ENCODE measurements at places on chromosomes 5 and 9.
A peak's percentile ranks its signal among the peaks of the same experiment; 100 is the strongest.

DNA sequence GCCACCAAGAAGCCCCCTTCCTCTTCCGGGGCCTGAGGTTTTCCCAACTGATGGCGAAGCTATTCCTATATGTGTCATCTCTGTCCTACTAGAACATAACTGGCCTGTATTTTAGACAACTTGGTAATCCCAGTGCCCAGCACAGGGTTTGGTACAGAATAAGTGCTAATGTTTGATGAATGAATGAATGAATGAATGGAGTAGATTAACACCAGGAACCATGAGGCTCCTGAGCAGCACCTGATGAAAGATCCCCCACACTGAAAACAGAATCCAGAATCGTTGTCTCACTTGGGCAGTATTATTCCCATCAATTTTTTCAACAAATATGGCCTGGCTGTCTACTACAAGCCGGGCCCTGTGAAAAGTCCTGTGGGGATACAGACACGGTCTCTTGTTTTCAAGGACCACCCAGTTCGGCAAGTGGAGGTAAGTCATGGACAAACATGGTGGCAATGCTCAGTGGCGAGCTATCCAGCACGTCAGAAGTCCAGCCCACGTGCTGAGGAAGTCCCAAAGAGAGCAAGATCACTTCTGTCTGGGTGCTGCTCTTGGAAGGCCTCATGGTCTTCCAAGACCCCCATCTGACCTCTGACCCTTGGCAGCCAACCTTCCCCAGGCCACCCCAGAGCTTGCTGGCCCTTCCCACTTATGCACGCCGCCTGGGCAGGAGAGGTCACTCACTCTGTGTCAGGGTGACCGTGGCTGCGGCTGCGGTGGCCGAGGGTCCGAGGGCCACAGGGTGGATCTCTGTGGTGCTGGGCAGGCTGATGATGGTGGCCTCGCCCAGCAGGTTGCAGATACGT lies 1.0 kb downstream of the NAIF1 start:
- DNase-seq = peak; percentile 75

DNA sequence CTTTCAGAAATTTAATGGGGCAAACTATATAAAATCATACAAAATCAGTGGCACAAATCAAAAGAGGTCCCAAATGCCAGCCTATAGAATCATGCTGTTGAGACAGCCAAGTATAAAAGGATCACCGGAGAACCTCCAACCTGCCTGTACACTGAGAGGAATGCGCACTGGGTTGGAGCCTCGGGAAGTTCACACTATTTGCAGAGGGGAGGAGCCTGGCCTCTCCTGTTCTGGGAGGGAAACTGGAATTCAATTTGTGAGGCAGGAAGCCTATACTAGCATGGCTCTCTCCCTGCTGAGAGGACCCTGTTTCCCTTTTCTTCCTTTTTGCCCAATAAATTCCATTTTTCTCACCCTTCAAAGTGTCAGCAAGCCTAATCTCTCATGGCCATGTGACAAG lies 406.0 kb downstream of the HINT1 start:
- no peak for DNase-seq

DNA sequence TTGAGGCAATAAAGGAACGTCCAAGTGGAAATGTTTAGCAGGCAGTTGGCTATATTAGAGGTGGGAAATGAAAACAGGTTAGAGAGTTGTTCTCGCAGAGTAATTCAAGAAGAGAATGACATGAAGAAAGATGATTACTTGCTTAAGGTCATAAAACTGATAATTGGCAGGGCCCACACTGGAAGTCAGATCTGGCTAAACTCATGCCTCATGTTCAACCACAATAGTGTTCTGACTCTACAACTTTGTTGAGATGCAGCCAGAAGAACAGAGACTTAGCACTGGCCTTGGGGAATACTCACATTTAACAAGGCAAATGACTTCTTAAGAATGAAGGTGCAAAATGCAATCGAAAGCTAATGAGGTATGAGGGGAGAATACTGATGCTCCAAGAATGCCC lies 27.2 kb upstream of the TNFSF8 start:
- no peak for DNase-seq

DNA sequence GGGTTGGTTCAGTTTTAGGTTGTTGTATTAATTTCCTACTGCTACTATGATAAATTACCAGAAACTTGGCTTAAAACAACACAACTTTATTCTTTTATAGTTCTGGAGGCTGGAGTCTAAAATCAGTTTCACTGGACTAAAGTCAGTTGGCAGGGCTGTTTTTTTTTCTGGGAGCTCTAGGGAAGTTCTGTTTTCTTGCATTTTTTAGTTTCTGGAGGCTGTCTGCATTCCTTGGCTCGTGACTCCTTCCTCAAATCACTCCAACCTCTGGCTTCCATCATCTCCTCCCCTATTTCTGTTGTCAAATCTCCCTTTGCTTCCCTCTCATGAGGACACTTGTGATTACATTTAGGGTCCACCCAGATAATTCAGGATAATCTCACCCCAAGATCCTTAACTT lies 51.3 kb upstream of the SUB1 start:
- DNase-seq = no peak

- DNase-seq = no peak
Measured at GRCh38 chr5:172549696-172550095, 91.4 kb upstream of the NEURL1B start.

GRCh38 chr9:117191504-117192261 lies 223.2 kb downstream of the ASTN2 start:
- no peak for DNase-seq

DNA sequence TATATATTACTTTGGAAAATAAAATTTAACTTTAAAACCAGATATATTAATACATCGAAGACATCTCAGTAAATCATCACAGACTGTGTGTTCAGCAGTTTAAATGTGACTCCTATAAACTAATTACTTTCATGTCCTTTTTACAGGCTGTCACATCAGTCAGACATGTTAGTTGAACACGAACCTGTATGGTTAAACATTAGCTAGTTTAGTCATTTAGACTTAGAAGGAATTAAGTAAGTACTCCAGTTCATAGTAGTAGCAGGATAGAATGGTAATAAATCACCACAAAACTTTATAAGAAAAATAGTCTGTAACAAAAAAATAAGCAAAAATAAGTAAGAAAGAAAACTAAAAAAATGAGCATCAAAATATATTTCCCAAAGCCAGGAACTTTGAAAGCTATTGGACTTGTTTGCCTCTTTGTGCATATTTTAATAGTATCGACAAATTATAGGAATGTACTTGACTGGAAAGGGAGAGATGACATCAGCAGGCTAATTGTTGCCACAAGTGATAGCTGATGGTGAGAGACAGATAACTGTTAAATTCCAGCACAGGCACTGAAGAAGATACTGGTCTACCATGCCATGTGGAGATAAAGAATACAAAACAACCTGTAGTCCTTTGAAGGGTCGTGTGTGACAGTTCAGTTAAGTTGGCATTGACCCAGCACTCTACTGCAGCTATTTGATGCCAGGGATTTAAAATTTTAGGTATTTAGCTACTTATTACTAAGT lies 83.9 kb downstream of the RIC1 start:
- DNase-seq = no peak

GRCh38 chr5:39019254-39019653 lies 54.9 kb downstream of the RICTOR start:
- no peak for DNase-seq

DNA sequence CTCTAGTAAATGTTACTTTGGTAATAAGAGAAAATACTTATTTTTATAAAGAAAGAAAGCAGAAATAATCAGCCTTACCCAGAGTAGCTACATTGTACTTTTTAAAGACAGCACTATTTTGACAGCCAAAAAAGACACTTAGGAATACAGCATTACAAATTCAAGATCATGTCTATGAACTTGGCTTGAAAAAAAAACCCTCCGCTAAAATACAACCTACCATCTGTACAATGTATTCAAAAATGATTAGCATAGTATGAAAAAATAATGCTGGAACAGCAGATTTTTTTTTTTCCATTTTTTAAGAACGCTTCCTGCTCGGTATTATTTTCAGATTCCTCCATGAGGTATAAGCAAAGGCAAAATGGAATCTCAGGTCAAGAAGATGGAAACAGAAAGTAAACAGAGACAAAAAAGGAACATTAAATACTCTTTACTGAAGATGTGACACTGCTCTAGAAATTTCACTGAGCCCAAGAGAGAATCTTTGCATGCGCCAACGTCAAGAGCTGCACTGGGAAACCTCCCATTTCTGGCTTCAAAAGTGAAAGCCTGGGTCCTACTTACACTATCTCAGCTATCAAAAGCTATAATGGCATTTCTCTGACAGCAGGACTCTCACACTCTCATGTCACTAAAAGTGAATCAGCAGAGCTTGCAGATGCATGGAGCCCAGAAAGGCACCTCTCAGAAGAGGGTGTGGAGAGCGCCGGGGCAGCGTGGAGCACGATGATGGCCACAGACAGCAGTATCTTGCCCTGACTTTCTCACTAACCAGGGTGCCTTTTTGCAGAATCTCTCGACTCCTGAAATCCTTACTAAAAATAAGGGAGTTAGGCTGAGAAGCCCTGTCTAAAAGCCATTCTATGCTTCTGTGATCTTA lies 167.4 kb downstream of the ELAVL2 start:
- DNase-seq = no peak

DNA sequence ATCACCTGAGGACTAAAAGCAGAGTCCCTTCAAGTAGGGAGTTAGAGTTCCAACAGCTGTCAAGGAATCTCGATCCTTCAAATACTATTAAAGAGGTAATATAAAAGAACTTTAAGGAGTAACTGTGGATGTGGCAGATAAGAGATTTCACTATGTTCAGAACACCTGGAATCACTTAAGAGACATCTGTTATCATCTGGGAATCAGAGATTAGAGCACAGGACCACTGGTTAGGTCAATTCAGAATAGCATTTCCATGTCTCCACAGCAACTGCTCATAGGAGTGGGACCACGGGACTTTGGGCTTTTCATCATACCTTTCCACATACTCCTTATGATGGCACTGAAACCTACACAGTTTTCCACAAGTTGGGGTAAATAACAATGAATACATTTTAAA lies 216.6 kb downstream of the DENND1A start:
- DNase-seq = no peak

- DNase-seq = no peak
Measured at GRCh38 chr5:148466236-148466580, 82.5 kb downstream of the FBXO38 start.

GRCh38 chr5:98206566-98206965 lies 566.9 kb upstream of the RGMB start:
- no peak for DNase-seq

DNA sequence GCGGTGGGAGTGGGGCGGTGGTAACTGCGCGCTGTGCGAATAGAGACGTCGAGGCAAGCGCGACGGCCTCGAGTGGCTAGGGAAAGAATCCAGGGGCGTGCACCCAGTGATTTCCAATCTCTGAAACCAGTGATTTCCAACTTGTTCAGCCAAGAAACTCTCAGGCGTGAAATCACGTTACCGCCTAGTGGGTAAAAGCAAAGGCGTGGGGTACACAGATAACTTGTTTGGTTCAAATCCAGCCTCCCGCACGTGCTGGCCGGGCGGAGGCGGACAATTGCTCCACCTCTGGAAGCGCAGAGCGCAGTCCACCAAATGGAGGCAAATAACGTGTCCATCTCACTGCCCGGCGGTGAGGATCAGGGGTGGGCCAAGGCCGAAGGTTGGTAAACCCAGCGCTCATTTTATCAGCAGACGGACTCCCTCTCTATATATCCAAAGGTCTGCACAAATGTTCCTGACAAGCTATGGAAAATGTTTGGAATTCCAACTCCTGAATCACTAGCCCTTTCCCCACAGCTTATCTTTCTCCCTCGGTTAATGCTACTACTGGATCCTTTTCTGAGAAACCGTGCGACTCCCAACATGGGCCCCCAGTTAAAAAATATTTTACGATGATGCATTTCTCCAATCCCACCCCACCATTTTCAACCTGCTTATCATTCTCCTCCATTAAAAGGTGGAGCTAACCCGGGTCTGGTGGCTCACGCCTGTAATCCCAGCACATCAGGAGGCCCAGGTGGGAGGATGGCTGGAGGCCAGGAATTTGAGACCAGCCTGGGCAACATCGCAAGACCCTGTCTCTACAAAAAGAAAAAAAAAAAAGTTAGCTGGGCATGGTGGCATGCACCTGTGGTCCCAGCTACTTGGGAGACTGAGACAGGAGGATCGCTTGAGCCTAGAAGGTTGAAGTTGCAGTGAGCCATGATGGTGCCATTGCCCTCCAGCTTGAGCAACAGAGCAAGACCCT lies 950 bp upstream of the FNBP1 start:
- DNase-seq = peak; percentile 76

GRCh38 chr5:136159457-136159856 lies 26.8 kb downstream of the SMAD5 start:
- no peak for DNase-seq

DNA sequence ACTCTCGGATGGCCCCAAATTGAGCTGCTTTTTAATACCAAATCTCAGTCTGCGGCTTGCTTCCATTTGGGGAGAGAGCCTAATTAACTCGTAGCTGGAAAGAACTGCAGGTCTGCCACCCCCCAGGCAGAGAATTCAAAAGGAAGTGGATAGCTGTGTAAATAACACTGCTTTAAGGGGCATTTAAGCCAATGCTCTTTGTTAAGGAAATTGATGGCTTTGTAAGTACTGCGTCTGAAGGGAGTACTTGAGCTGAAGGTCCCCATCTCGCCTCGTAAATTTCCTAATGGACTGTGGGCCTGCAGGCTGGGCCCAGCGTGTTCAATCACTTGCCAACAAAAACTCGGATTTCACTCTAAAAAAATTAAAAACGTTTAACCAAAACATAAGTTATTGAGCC lies 132.7 kb downstream of the PAPPA start:
- no peak for DNase-seq

- no peak for DNase-seq
Measured at GRCh38 chr9:28848671-28849070, 1275.4 kb upstream of the C9orf72 start.

DNA sequence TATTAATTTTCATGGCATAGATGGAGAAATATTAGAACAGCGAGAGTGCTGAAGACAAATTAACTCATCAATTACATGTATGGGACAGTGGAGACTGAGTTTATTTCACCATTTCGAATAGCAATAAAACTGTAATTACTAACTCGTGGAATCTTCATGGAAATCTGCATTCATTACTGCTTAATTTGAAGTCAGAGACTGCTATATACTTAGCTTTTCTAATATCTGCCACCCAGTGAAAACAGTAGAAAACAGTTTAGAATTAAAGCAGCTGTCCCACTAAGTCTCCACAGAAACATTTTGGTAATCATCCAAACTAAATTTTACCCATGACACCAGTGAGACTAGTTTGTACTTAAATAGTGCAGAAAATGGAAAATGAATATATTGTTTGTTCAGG lies 56.8 kb downstream of the IZUMO3 start:
- no peak for DNase-seq

DNA sequence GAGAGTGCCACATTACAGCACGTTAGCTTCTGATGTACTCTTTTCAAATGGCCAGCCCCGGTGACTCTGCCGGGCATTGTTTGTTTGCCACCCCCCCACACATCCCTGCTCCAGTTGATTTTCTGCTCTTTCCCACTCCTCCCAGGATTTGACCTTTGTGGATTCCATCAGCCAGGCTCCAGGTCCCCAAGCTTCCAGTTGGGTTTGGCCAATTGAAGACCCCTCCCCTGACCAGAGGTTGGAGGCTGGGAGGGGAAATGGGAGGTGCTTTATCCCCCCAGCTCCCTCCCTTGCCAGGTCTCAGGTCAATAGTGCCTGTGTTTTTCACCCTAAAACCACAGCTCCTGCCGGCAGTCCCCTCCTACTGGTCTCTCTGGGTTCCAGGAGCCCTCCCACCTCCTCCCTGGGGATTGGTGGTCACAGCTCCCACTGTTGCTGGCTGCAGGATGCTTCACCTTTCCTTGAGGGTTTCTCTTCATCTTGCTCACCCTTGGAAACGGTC lies 34.9 kb downstream of the IRF1 start:
- DNase-seq = no peak

- no peak for DNase-seq
Measured at GRCh38 chr9:114827641-114828302, 21.9 kb upstream of the TNFSF15 start.

All from sciatic nerve (tissue), 2 donors.